ENCODE measurements at places on chromosomes 13 and 19.

- DNase-seq: no peak
Measured at GRCh38 chr19:4303819-4304537, 420 bp upstream of the FSD1 start.

- no peak for DNase-seq
Measured at GRCh38 chr13:43865892-43866291, 13.6 kb downstream of the CCDC122 start.

DNA sequence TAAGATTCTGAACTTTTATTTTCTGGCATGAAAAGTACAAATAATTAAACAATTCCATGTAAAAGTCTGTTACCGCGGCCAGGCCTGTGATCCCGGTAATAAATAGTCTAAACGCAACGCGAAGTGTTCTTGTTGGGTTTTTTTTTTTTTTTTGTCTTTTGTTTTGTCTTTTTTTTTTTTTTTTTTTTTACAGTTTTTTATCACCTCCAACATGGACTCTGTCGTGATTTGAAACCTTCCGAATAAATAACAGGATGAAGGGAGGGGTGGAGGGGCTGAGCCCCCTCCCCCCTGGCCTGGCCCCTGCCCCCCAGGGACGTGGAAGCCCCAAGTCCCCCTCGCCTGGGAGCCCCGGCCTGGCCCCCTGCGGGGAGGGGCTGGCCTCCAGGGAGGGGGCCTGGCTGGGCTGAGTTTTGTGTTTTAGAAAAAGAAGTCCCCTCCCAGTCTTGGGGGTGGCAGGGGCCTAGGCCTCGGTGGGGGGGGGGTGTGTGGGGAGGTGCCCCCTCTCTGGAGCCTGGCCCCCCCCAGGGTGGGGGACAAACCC lies 16.0 kb downstream of the PRKCSH start:
- DNase-seq: no peak

- DNase-seq: no peak
Measured at GRCh38 chr13:110957181-110957884, 42.5 kb upstream of the ANKRD10 start.

- DNase-seq: no peak
Measured at GRCh38 chr13:73767747-73768315, 366.4 kb downstream of the KLF12 start.
